Right atrium auricular region (tissue), 2 donors: ENCODE measurements at places on chromosomes 6 and 20.

GRCh38 chr6:1407499-1407990 lies 18.2 kb downstream of the FOXF2 start:
- no peak overlapping the region for H3K4me3 ChIP-seq
- no peaks in the 10 kb centered on the region for H3K27me3 ChIP-seq
- DNase-seq, result no peak

DNA sequence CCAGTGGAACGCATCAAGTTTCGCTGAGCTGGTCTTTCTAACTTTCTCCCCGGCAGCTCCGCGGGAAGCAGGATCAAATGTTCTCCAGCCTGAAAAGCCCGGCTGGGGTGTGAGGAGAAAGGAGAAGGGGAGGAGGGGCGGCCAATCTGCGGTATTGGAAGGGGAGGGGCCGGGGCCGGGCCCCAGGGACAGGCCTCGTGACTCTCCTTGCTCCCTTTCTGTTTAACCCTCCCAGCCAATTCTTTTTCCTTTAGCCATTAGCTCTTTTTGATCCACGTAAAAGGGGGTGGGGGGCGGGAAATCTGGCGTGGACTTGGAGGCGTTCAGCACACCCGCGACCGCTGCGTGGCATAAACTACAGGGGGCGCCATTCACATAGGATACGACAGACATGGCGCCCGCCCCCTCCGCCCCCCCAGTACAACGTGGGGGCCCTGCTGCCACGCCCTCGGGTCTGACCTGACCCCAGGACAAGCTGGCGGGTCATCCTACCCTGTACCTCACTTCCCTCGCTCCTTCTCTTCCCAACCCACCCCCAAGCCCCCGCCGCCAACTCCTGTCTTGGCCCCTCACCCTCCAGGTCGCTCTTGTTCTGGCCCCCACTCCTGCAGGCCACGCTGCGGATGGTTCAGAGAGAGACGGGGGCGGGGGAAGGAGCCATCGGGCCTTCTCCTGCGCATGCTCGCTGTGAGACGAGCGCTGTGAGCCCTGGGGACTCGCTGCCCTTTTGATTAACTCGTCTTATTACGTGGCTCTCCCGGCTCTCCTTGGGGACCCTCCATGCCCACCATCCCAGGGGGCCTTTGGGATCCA lies 7.8 kb upstream of the MDGA1 start:
- DNase-seq, result peak; percentile 79
- H3K36me3 ChIP-seq, result no peaks in the 10 kb centered on the region
- peaks cover 14% of the 10 kb centered on the region for H3K4me1 ChIP-seq
- peak overlapping the region; percentile 57 for H3K4me3 ChIP-seq

DNA sequence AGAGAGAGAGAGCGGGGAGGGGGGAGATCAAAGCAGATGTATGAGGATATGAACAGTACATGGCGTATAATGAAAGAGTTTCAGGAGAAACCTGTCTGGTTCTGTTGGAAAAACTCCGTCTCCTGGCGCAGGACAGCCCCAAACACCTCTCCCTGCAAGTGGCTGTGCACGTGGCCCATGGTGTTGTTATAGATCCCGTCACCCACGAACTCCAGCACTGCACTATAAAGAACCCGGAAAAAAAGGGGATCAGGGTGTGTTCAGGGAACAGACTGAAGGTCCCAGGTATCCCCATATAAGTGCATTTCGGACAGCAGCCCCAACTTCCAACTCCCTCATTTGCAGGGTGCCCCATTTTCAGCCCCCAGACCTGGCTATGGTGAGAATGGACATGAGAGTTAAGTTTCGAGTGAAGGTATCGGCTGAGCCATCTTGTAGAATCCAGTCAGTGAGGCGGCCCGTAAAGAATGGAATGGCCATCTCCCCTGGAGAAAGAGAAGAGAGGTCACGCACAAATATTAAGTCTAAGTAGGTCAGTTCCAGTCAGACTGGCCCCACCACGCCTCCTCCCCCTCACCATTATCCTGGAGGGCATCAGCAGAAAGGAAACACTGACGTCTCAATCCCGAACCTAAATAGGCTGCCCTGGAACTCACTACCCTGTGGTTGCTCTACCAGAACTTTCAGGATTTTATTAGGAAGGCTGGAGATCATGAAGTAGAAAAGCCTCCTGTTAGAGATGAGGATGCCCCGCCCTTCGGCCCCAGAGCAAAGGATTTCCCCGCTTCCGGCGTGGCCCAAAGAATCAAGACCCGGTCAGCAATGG lies 1.3 kb downstream of the TAP1 start:
- peak overlapping the region; percentile 97 for H3K4me3 ChIP-seq
- peak; percentile 68 for DNase-seq
- H3K27me3 ChIP-seq, result no peaks in the 10 kb centered on the region

GRCh38 chr6:53492860-53493634 lies 51.9 kb downstream of the GCLC start:
- peaks cover 6% of the 10 kb centered on the region for H3K4me1 ChIP-seq
- no peaks in the 10 kb centered on the region for H3K27me3 ChIP-seq
- no peak overlapping the region for H3K27ac ChIP-seq
- no peak for DNase-seq
- peak overlapping the region; percentile 13 for H3K4me3 ChIP-seq
- no peaks in the 10 kb centered on the region for H3K36me3 ChIP-seq

GRCh38 chr20:48124960-48125359 lies 339.7 kb upstream of the SULF2 start:
- no peaks in the 10 kb centered on the region for H3K27me3 ChIP-seq
- DNase-seq, result no peak
- H3K36me3 ChIP-seq, result no peaks in the 10 kb centered on the region

DNA sequence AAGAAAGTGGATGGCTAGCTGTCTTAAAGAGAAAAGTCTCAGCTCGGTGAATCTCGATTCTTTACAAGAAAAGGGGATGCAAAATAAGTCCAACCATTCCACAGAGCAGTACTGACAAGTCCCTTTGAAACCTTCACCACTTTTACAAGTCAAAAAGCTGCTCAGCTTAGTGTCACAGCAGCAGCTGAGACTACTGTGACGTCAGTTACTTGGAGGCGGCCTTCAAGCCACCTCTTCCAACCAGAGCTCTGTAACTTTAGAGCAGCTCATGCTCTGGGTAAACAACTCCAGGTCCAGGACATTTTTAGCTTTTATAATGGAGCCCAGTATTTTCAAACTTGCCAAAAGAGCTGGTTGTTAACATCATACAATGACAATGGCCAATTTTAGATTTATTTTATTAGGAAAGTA lies at the start of gene KIAA0408:
Gene KIAA0408 (minus strand): TSS at position 159 of the 411 bp plus-strand sequence. CDS start 5,408 bp downstream, outside the sequence.
- H3K4me3 ChIP-seq, result peak within 1 kb of the TSS; percentile 33
- H3K27ac ChIP-seq, result peak within 1 kb of the TSS; percentile 68
- H3K4me1 ChIP-seq, result peaks cover 5% of the 10 kb centered on the region
- peak; percentile 75 for DNase-seq

DNA sequence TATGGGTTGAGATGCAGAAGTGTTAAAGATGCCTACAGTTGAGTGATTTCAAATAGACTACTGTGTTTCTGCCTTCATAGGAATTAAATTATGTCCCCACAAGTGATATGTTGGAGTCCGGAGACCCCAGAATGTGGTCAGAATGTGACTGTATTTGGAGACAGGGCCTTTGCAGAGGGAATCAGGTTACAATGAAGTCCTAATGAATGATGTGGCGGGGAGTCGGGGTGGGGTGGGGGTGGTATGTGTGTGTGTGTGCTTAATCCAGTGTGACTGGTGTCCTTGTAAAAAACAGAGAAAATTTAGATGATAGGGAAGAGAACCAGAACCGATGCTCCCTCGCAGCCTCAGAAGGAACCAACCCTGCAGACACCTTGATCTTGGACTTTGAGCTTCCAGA lies 448.2 kb downstream of the QKI start:
- no peak for DNase-seq
- no peak overlapping the region for H3K4me3 ChIP-seq

GRCh38 chr20:9225879-9226278 lies 157.0 kb downstream of the PLCB4 start:
- no peak overlapping the region for H3K4me3 ChIP-seq
- no peaks in the 10 kb centered on the region for H3K36me3 ChIP-seq
- no peaks in the 10 kb centered on the region for H3K27me3 ChIP-seq
- H3K27ac ChIP-seq, result peak overlapping the region; percentile 50
- H3K4me1 ChIP-seq, result peaks cover 41% of the 10 kb centered on the region
- DNase-seq, result no peak

DNA sequence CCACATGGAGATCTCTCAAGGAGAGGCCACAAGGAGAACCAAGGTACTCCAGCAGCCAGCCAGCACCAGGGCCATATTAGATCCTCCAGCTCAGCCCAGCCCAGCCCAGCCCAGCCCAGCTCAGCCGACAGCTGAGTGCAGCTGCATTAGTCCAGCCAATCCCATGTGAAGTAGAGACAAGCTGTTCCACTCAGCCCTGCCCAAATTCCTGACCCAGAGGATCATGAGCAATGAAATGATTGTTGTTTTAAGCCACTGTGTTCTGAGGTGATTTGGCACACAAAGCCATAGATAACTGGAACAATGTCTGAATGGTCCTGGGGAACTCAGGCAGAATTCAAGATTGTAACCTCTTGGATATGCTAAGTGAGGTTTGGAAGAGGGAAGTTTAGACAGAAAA lies 59.5 kb upstream of the BMP2 start:
- DNase-seq, result no peak
- H3K36me3 ChIP-seq, result no peaks in the 10 kb centered on the region
- H3K27ac ChIP-seq, result peak overlapping the region; percentile 9
- H3K27me3 ChIP-seq, result no peaks in the 10 kb centered on the region
- H3K4me3 ChIP-seq, result no peak overlapping the region
